Activated naive CD8-positive, alpha-beta T cell treated with anti-CD3 and anti-CD28 coated beads, Interleukin-2, amount 10 ng/mL, durations not matched to agents 7 days and 5 days (primary cell): ENCODE measurements at places on chromosomes 7 and 10. TPM values are rescaled to one million over a fixed set of nuclear protein-coding genes. Genes with fewer than 3 reads are reported as not detected.

- no peaks in the 10 kb centered on the region for H3K27me3 ChIP-seq
- H3K36me3 ChIP-seq: no peaks in the 10 kb centered on the region
- DNase-seq: no peak
- no peak overlapping the region for H3K27ac ChIP-seq
- H3K4me1 ChIP-seq: no peaks in the 10 kb centered on the region
Observed at GRCh38 chr7:117863618-117864017, 9.6 kb downstream of the CTTNBP2 start.

GRCh38 chr10:31317652-31318381 is 1.2 kb upstream of the ZEB1 start:
- peaks cover 4% of the 10 kb centered on the region for H3K36me3 ChIP-seq
- H3K4me1 ChIP-seq: peaks cover 31% of the 10 kb centered on the region
- H3K4me3 ChIP-seq: peak overlapping the region; percentile 98

DNA sequence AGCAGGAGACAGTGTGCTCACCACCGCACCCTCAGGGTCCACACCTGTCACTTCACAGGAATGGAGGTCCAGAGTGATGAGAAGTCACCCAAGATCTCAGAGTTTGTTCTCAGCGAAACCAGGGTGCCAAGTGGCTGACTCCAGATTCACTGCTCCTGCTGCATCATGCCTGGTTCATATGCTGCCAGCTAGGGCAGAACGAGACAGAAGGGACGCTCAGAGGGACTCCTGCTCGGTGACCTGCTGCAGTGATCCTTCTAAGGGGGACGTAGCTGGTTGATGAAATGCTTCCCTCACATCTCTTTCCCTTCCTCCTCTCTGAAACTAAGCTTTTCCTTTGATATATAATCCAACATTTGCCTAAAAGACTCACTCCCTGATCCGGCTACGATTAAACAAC is 248.5 kb downstream of the SFMBT2 start:
- peaks cover 61% of the 10 kb centered on the region for H3K36me3 ChIP-seq
- H3K27me3 ChIP-seq: no peaks in the 10 kb centered on the region
- H3K4me1 ChIP-seq: peaks cover 16% of the 10 kb centered on the region
- no peak overlapping the region for H3K27ac ChIP-seq
- no peak overlapping the region for H3K4me3 ChIP-seq

- H3K27me3 ChIP-seq: peaks cover 4% of the 10 kb centered on the region
- no peak for DNase-seq
- H3K4me1 ChIP-seq: peaks cover 25% of the 10 kb centered on the region
- H3K27ac ChIP-seq: peak overlapping the region; percentile 39
- no peaks in the 10 kb centered on the region for H3K36me3 ChIP-seq
- peak overlapping the region; percentile 9 for H3K4me3 ChIP-seq
Observed at GRCh38 chr10:103800089-103800488, 55.3 kb downstream of the SH3PXD2A start.

DNA sequence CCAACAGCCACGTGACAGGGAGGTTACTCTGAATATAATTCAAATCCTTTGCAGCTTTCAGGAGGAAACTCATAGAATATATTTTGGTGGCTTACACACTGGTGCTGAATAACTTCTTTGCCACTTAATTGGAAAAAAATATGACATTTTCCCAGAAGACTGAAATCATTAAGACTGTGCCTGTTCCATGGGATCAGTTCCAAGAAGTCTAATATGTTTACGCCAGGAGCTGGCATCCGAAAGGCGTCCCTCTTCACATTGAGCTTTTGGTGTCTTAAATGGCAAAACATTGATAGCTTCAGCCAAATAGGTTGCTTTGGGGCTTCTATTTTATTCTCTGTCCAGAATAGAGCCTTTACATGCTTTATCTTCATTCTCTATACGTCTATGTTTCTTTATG is 917.6 kb upstream of the LRRTM3 start:
- H3K27me3 ChIP-seq: no peaks in the 10 kb centered on the region
- no peak for DNase-seq
- no peaks in the 10 kb centered on the region for H3K36me3 ChIP-seq
- no peak overlapping the region for H3K27ac ChIP-seq
- no peak overlapping the region for H3K4me3 ChIP-seq
- no peaks in the 10 kb centered on the region for H3K4me1 ChIP-seq

- DNase-seq: no peak
- no peak overlapping the region for H3K4me3 ChIP-seq
- peaks cover 29% of the 10 kb centered on the region for H3K27me3 ChIP-seq
- no peak overlapping the region for H3K27ac ChIP-seq
- H3K36me3 ChIP-seq: no peaks in the 10 kb centered on the region
Observed at GRCh38 chr7:131607291-131608115, 51.1 kb upstream of the PODXL start.

- no peak overlapping the region for H3K27ac ChIP-seq
- no peak overlapping the region for H3K4me3 ChIP-seq
- DNase-seq: no peak
- H3K27me3 ChIP-seq: peaks cover 2% of the 10 kb centered on the region
Observed at GRCh38 chr7:132641238-132641637, 65.0 kb upstream of the PLXNA4 start.

- peaks cover 12% of the 10 kb centered on the region for H3K27me3 ChIP-seq
- DNase-seq: no peak
- H3K4me3 ChIP-seq: no peak overlapping the region
- H3K27ac ChIP-seq: no peak overlapping the region
- no peaks in the 10 kb centered on the region for H3K36me3 ChIP-seq
- peaks cover 3% of the 10 kb centered on the region for H3K4me1 ChIP-seq
Observed at GRCh38 chr7:28629216-28629842, 217.0 kb downstream of the CREB5 start.

DNA sequence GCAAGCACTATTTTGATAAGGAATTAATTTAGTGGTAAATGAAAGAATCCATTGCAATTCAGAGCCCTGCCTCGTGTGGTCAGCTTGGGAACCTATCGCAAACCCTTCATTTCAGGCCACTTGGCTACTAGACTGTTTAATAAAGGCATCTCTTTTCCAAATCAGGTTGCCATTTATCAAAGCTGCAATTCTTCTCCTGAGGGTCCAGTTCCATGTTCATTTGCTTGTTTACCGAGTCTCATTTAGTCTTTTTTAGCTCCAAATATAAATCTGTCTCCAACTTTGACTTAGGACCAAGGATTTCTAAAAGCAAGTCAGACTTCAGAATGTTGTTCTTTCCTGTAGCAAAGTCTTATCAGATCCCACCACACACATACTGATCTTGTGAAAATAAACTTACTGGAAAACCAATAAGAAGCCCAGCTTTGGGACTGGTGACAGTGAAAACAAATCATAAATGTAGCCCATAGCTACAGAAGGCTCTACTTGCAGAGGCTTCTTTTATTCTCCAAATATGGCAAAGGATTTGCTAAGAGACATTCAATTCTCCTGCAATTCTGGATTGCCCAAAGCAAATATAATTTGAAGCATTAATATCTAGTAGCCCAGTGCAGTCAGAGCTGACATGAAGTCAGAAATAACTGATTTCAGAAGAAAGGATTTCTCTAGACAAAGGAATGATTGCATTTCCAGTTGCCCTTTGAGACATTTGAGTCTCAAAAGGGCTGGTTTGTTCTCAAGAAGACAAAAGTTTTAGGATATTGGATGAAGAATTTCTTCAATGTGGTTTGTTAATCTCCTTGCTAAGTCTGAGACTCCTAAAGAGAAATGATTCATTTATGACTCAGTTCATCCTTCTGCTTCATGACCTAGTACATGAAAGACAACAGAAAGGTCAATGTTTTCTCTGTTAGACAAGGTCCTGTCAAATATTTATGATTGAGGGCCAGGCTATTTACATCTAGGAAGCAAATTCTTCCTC is 28.0 kb downstream of the PPP1R3C start:
- no peaks in the 10 kb centered on the region for H3K4me1 ChIP-seq
- H3K27ac ChIP-seq: no peak overlapping the region
- H3K36me3 ChIP-seq: no peaks in the 10 kb centered on the region
- H3K27me3 ChIP-seq: peaks cover 2% of the 10 kb centered on the region

DNA sequence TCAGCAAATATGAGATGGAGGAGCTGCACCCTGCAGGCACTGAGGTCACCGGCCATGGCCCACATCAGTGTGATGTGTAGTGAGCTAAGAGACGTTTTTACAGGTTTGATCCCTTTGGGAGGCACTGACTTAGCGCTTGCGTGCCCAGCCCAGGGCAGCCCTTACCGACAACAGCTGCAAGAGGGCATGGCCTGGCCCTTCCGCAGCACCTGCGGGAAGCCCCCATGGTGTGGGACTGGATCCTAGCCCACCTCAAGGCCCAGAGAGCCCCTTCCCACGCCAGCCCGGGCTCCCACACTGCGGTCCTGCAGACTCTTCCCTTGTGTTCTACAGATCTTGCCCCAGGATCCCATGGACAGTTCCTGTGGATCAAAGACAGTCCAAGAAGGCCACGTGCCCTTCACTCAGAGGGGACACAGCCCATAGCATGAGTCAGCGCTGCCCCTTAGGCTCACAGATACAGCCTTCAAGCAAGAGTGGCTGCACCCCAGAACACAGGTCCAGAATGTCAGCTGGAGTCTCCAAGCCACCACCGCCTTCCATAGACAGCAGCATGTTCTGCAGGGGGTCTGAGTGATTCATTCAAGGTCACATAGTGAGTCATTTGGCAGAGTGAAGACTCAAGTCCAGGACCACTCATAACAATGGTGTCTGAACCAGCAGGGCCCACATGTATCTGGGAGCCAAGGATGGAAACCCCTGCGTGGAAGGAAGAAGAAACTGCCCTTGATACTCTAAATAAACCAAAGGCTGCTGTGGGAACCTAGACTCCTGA is 25.4 kb downstream of the TLL2 start:
- peaks cover 17% of the 10 kb centered on the region for H3K27me3 ChIP-seq
- DNase-seq: no peak
- no peaks in the 10 kb centered on the region for H3K4me1 ChIP-seq
- H3K36me3 ChIP-seq: no peaks in the 10 kb centered on the region

- peak overlapping the region; percentile 82 for H3K4me3 ChIP-seq
- H3K4me1 ChIP-seq: peaks cover 56% of the 10 kb centered on the region
- H3K27me3 ChIP-seq: peaks cover 17% of the 10 kb centered on the region
- no peak for DNase-seq
- peak overlapping the region; percentile 73 for H3K27ac ChIP-seq
Observed at GRCh38 chr7:22565315-22565811, 65.4 kb upstream of the STEAP1B start.

DNA sequence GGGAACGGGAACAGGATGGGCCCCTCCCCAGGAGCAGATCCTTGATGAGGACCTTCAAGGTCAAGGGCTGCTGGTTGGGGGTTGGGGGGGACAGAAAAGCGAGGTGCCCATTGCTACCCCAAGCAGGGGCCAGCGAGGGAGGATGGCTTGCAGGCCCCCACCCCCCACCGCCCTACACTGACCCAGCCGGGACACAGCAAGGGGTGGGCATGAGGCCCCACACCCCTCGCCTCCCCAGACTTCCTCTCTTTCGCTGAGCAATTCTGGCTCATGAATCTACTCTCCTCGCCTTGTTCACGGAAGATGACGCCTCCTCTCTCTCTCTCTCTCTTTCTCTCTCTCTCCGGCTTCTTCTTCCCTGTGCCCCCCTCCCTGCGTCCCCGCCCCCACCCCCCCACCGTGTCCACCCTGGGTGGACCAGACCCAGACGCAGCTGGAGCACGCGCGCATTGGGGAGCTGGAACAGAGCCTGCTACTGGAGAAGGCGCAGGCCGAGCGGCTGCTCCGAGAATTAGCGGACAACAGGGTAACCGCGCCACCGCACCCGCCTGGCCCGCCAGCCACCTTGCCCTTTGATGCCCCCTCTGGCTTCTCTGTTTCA is 81.1 kb upstream of the GTF2IRD1 start:
- peaks cover 2% of the 10 kb centered on the region for H3K27me3 ChIP-seq
- no peak overlapping the region for H3K27ac ChIP-seq
- no peak overlapping the region for H3K4me3 ChIP-seq
- DNase-seq: no peak

DNA sequence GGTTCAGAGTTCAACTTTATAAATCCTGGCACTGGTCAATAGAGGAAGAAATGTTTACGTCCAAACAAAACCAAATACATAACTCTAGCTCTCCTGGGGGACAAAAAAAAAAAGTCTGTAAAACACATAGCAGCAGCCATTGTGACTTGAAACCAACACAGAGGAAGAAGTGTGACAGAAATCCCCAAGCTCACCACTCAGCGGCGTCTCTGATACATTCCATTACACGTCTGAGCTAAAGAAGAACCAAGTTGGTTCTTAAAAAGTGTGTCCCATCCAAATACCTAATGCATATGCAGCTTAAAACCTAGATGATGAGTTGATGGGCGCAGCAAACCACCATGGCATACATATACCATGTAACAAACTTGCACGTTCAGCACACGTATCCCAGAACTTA is 58.3 kb upstream of the NANOS1 start:
- H3K27me3 ChIP-seq: peaks cover 13% of the 10 kb centered on the region
- H3K4me1 ChIP-seq: no peaks in the 10 kb centered on the region
- H3K4me3 ChIP-seq: no peak overlapping the region
- H3K36me3 ChIP-seq: no peaks in the 10 kb centered on the region
- no peak overlapping the region for H3K27ac ChIP-seq

DNA sequence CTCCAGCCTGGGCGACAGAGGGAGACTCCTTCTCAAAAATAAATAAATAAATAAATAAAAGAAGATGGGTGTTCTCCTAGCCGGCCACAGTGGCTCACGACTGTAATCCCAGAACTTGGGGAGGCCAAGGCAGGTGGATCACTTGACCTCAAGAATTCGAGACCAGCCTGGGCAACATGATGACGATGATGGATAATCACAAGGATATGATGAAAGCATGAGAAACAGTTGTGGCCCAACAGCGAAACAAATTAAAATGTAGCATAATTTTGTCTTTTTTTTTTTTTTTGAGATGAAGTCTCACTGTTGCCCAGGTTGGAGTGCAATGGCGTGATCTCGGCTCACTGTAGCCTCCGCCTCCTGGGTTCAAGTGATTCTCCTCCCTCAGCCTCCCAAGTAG is 12.9 kb downstream of the ZNF786 start:
- no peaks in the 10 kb centered on the region for H3K27me3 ChIP-seq
- H3K36me3 ChIP-seq: peaks cover 13% of the 10 kb centered on the region
- H3K4me3 ChIP-seq: no peak overlapping the region
- H3K27ac ChIP-seq: no peak overlapping the region

GRCh38 chr7:55964261-55965099 is at the start of gene NIPSNAP2:
Gene NIPSNAP2, plus strand, starts transcription at chr7:55964585. Its CDS starts 25 bp downstream, at chr7:55964610.
- H3K36me3 ChIP-seq: peaks cover 8% of the 10 kb centered on the region
- peaks cover 24% of the 10 kb centered on the region for H3K4me1 ChIP-seq

DNA sequence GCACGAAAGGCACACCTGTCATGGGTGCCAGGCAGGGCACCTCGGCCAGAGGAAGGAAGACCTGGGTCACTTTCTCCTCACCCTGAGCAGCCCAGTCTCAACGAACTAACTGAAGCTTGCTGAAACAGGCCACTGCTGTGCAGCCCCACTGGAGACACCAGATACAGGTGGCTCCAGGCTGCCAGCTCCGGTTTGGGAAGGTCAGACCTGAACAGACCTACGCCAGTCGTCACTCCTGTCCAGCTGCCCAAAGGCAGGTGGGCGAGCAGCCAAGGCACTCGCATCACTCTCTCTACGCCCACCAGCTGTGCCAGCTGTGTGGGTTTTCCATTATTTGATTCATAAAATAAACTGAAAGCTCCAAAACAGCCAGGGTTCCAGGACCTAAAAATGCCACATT is 256.1 kb downstream of the ZMYND11 start:
- no peaks in the 10 kb centered on the region for H3K36me3 ChIP-seq
- H3K4me3 ChIP-seq: no peak overlapping the region
- no peak for DNase-seq
- H3K4me1 ChIP-seq: peaks cover 8% of the 10 kb centered on the region

Gene CHST3
- total RNA-seq: not detected

Gene ATP6V0A4
- not detected for total RNA-seq

Gene POLR2J2
- total RNA-seq: 19.0 TPM

Gene PEX1
- 24.4 TPM for total RNA-seq

Gene CHST15
- total RNA-seq: 0.28 TPM

Gene RBP4
- not detected for total RNA-seq

Gene SFMBT2
- 50.6 TPM for total RNA-seq

Gene NYAP1
- total RNA-seq: 0.54 TPM

Gene ASB15
- not detected for total RNA-seq

Gene AKR1C8
- total RNA-seq: 0.48 TPM
